ENCODE measurements at places on chromosomes 12 and 14.

- DNase-seq, result no peak
Observed at GRCh38 chr14:90193925-90194324, 62.4 kb upstream of the PSMC1 start.

DNA sequence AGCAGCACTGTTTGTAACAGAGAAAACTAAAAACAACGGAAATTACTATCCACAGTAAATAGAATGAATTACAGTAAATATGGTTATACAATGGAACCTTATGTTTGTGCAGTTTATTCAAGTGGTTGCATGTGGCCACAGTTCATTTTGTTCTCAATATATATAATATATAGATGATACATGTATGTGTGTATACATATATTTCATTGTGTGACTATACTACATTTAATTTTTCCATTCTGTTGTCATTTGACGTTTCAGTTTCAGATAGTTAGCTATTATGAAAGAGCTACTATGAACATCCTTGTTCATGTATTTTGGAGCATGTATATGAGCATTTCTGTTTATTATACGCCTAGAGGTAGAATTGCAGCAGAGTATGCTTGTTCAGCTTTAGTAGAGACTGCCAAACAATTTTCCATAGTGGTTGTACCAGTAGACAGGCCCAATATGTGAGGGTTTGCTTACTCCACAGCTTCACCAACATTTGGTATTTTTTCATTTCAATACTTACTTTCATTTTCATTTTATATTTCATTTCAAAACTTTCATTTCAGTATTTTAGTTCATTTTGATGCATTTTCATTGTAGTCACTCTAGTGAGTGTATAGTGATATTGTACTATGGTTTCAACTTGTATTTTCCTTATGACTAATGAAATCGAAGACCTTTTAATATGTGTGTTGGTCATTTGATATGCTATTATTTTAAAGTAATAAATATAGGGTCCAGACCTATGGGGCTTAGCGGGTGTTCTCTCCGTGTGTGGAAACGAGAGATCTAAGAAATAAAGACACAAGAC is 141.5 kb upstream of the FGD4 start:
- DNase-seq, result no peak

- DNase-seq, result no peak
Observed at GRCh38 chr12:96420277-96420835, 20.1 kb upstream of the CDK17 start.

DNA sequence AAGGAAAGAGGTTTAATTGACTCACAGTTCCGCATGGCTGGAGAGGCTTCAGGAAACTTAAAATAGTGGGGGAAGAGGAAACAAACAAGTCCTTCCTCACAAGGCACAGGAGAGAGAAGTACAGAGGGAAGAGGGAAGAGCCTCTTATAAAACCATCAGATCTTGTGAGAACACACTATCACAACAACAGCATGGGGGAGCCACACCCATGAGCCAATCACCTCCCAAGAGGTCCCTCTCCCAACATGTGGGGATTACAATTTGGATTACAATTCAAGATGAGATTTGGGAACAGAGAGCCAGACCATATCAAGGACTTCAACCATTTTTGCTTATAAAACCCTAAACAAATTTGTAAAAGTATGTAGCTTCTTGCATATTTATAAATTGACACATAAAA is 45.8 kb downstream of the SLCO1C1 start:
- DNase-seq, result no peak
